ENCODE measurements at places on chromosomes 16 and 17.

- no peak for DNase-seq
Measured at GRCh38 chr16:2238838-2239675, 2.8 kb downstream of the DNASE1L2 start.

DNA sequence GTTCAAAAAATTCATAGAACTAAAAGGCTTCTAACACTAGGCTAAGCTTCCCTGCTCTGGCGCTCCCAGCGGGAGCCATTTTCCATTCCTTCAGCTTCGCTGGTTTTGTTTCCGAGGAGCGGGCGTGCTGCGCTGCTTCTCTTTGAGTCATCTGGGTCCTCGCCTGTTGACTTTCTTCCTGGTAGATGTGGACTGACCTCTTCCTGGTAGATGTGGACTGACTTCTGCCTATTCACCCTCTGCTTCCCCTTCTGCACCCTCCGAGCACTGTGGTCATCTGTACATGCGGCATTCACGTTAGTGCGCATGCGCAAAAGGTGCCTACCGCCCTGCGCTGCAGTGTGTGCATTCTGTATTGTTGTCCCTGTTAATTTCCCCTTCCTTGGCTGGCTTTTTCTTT is 40.8 kb upstream of the SEC14L1 start:
- DNase-seq, result peak; percentile 73

DNA sequence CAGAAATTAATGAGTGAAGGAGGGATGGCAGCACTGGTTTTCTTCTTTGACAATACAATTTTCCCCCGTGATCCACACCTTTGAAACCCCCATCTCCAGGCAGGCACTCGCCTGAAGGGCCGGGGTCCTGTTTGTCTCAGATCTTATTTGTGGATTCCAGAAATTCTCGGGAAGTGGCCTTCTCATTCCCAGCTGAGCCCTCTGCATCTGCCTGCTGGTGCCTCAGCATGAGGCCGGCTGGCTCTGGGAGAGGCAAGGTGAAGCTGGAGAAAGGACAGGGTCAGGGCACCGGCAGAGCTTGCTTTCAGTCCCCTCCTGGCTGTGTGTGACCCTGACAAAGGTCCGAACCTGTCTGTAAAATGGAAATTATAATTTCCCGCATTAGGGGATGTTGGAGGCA is 35.8 kb upstream of the C1QL1 start:
- no peak for DNase-seq

DNA sequence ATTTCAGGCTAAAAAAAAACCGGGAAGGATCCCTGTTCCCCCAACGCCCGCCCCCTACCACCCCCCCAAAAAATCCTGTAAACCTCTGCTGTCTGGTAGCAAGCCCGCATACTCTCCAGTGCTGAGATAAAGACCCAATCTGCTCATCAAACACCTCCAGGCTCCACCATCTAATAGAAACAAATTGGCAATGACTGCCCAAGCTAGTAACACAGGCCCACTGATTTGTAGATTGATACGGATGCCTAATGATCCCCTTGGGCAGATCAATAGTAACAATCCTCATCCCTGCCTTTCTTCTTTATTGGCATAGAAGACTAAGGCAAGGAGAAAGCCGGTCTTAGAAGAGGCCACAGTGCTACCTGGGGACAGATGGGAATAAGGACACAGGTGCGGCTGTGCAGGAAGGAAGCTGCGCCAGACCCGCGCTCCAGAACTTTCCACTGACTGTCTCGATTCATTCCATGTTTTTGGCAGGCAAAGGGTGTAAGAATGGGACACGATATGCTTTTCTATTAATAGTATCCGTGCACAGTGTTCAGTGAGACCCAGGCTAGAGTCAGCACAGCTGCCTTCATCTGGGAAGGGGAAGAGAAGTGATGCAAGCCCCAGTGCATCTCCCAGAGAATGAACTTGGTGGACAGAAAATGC is 407.6 kb upstream of the PSMD7 start:
- peak; percentile 45 for DNase-seq

DNA sequence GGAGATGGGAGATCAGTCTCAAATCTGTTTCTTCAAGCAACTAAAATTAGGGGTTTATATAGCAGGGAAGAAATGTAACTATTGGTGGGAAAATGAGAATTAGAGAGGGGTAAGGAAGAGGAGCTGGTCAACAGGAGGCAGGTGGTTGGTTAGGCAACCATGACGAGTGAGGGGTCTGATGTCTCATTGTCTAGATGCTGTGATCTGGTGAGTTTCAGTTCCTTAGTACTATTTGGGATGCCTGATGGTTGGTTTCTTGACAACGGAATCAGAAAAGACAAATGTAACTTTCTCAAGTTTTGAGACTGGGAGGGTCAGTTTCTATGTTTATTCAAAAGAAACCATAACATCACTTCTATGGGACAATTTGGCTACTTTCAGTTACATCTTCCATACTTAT is 415.3 kb upstream of the C16orf82 start:
- DNase-seq, result no peak

GRCh38 chr17:31414550-31414918 is 23.1 kb downstream of the RAB11FIP4 start:
- no peak for DNase-seq

DNA sequence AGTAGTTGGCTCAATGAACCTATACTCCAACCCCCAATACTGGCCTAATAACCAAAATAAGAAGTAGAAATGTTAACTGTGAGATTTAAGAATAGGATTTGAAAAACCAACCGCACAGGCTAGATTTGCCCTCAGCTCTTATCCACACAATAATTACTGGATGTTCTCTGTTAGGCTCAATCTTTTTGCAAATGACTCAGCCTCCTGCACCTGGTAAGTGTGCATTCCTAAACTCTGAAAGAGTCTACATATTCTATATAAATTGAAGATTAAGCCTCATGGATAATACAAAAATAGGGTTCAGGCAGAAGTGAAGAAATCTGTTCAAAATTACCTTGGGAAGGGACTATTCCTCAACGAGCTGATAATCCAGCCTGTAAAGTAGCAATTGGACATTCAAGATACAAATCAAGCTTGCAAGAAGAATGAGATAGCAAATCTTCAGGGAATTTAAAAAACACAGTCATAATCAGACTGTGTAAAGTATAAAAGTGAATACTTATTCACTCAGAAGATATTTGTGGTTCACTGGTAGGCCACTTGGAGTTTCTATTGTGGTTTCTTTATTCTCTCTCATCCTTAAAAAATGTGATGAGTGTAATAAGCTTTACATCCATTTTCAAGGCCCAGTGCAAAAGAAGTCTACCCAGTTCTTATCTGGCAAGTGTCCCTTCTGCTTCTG is 931.9 kb upstream of the SOX9 start:
- no peak for DNase-seq

- DNase-seq, result no peak
Measured at GRCh38 chr17:22171631-22172030, 479.3 kb downstream of the KCNJ18 start.

DNA sequence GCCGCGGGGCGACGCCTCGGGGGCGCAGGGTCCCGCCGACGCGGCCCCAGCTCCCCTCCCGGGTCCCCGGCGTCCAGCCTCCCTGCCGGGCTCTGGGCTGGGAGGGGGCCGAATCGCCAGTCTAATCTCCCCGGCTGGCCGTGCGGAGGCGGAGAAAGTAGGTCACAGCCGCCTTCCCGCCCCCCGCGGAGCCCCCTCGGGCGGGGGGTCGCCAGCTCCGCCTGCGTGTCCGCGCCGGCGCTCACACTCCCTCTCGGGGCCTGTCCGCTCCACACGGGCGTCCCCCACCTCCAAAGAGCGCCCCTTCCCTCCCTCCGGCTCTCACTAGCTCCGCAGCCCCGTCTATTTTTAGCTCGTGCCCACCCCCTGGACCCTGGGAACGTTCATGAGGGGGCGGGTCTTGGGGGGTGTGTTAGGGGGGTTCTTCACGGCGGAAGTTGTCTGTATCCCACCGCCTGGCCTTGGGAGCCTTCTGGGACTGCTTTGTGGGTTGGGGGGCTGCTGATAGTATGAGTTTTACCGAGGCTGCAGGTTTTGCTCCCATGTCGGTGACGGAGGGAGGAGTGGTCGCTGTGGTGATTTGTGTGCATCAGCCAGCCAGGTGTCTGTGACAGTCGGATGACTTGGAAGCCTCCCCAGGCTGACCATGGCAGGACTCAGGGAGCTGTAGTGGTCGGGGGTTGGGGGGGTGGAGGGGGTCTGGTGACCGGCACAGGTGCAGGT is 1.1 kb downstream of the ATP1B2 start:
- peak; percentile 76 for DNase-seq

DNA sequence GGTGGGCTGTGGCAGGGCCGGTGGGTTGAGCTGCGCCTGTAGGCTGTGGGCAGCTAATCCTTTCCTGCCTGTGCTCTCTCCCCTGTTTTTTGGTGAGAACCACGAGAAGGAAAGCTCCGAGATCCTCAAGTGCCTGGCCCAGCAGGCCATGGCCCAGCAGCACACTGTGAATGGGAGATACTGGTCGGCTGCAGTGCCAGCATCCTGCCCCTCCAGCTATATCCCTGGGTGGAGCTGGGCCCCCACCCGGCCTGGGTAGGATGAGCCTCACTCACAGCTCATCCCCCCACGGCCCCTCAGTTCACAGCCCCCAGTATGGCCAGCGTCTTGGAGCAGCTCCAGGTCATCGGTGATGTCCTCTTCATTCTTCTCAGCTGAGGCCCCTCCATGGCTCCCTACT is 164.4 kb upstream of the ZNF267 start:
- DNase-seq, result no peak

DNA sequence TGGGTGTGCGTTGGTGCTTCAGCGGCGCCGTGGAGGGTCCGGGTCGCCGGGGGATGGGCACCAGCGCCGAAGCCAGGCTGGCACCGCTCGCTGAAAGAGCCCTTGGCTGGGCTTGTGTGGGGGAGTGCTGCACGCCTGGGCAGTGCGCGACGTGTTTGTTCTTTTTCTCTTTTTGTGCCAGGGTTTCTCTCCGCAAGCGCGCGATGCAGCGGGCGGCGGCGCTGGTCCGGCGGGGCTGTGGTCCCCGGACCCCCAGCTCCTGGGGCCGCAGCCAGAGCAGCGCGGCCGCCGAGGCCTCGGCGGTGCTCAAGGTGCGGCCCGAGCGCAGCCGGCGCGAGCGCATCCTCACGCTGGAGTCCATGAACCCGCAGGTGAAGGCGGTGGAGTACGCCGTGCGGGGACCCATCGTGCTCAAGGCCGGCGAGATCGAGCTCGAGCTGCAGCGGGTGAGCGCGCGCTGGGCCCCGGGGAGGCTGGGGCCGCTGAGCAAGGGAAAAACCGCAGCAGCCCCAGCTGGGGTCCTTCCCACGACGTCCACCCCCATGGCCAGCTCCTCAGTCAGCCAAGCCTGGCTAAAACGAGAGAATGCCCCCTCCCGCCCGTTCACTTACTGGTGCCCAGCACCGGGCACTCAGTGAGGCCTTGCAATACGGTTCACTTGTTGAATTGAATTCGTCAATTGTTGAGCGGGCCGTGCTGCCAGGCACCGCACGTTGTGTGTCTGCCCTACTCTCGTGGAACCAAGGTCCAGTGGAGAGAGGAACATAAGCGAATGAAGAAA is 541 bp downstream of the GPT2 start:
- no peak for DNase-seq

- no peak for DNase-seq
Measured at GRCh38 chr16:56372013-56372634, 53.2 kb downstream of the AMFR start.

- DNase-seq, result no peak
Measured at GRCh38 chr17:66951605-66951953, 12.9 kb upstream of the CACNG4 start.

DNA sequence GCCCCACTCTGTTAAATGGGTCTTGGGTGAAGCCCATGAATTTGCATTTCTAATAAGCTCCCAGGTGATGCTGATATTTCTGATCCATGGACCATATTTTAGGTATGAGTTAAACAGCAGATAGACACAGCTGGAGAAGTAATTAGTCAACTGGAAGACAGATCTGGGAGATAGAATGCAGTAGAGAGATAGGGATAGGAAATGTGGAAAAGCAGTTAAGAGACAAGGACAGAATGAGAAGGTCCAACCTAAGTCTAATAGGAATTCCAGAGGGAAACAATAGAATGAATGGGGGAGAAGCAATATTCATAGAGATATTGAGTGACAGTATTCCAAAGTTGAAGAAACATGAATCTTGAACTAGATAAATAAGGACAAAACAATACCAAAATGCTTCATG is 71.7 kb downstream of the GPRC5B start:
- no peak for DNase-seq

DNA sequence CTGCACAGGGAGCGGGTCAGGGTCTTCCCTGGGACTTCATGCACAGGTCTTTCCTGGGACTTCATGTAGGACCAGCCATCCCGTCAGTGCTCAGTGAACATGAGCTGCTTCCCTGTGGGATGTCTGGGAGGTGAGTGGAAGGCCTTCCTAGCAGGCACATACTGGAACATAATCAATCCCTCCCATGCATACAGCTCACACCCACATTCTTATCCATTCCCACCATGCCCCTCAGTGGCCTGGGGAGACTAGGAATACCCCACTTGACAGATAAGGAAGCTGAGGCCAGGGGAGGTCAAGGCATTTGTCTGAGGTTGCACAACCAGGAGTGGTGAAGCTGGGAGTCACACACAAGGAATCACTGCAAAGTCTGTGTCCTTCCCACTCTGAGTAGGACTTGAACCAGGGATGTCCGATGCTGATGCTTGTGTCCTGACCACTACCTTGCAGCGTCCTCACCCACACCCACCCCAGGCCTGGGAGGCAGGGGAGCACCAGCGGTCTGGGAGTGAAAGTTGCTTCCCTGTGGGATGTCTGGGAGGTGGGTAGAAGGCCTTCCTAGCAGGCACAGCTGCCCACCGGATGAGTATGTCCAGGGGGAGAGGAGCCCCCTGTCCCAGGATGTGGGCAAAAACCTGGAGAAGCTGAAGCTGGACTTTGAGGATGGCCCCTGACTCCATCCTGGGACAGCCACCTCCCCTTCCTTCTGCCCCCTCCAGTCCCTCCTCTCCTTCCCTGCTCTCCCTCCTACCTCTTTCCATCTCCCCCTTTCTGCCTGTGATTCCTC is 1.0 kb upstream of the NLRC5 start:
- DNase-seq, result no peak

DNA sequence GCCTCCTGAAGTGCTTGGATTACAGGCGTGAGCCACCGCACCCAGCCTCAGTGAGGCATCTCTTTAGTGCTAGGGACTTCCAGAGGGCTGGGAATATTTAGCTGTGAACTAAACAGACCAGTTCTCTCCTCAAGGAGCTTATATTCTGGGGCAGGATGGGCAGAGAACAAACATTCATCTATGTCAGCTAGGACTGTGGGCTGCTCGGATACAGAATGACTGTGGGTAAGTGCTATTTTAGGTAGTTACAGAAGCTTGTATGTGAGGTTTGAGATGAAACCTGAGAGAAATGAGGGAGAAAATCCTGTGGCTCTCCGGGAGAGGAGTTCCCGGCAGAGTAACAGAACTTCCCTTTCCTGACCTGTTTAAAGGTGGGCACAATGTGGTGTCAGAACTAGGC is 6.2 kb upstream of the INPP5K start:
- no peak for DNase-seq

- DNase-seq, result peak; percentile 73
Measured at GRCh38 chr17:9021158-9021991, at the start of gene NTN1. NTN1 (plus strand) TSS chr17:9021510; CDS start chr17:9022374, 864 bp downstream.

- no peak for DNase-seq
Measured at GRCh38 chr16:350203-350602, 2.3 kb downstream of the AXIN1 start.

- DNase-seq, result no peak
Measured at GRCh38 chr16:73157861-73158260, 109.9 kb upstream of the ZFHX3 start.

DNA sequence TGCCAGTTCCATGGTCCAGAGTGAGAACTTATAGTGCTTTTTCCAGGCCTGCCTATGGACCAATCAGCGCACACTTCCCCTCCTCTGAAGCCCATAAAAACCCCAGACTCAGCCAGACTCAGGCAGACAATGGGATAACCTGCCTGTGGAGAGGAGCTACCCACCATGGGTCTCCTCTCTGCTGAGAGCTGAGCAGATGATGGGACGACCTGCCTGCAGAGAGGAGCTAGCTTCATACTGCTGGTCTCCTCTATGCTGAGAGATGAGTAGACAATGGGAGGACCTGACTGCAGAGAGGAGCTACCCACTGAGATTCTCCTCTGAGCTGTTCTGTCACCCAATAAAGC is 144.7 kb downstream of the MYO1D start:
- DNase-seq, result no peak

Data from femur (tissue), 1 donor.